ENCODE measurements at places on chromosomes 3 and 15. TPM values are rescaled to one million over a fixed set of nuclear protein-coding genes. Genes with fewer than 3 reads are reported as not detected.

DNA sequence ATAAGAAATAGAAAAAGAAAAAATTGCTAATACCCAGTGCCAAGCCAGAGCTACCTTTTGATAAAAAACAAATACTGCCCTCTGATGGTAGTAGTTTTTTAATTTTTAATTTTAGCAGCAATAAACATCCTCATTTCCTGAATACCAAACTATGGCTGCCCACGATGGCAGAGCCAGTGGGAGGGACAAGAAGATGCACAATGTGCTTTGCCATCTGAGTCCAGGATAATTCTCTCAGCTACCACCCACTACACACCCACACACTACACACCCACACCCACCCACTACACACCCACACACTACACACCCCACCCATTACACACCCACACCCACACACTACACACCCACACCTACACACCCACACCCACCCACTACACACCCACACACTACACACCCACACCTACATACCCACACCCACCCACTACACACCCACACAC is 17.8 kb downstream of the CEP19 start:
- peak; percentile 54 for DNase-seq

DNA sequence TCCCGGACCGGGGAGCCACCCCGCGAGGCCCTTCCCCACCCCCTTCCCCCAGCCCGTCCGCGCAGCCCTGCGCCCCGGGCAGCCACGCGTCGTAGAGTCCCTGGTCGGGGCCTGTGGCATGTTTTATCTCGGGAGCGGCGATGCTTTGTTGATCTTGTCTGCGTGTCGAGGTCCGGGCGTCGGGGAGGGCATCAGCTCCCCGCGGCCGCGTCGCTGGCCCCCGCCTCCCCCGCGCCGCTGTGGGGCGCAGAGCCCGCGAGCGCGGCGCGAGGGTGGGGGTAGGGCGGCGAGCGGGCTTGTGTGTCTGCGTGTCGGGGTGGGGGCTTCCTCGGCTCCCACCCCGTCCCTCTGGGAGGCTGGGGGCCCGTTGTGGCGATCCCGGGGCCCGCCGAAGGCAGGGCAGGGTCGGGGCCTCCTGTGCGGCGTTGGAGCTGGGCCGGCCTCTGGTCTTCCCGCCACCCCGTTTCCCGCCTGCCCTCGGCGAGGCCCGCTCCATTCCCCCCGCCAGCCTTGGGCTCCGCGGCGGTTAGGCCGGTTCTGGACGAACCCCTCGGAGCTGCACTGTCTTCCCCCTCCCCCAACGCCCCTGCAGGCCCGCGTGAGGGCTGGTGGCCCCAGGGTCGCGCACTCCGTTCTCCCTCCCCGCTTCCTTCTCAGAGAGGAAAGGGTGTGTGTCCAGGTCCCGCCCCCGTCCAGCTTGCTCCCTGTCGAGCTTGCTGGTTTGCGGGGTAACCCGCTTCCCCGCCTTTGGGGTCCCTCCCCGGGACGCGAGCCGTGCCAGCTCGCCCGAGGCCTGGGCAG is 695 bp downstream of the GMPS start:
- peak; percentile 72 for DNase-seq

DNAJC17 gene
- total RNA-seq, result 13.4 TPM

MST1R gene
- not detected for total RNA-seq

STRIT1 gene
- not detected for total RNA-seq
